ENCODE measurements at places on chromosomes 3 and 15.

- DNase-seq, result no peak
Measured at GRCh38 chr3:118842147-118842863, 192.3 kb downstream of the IGSF11 start.

DNA sequence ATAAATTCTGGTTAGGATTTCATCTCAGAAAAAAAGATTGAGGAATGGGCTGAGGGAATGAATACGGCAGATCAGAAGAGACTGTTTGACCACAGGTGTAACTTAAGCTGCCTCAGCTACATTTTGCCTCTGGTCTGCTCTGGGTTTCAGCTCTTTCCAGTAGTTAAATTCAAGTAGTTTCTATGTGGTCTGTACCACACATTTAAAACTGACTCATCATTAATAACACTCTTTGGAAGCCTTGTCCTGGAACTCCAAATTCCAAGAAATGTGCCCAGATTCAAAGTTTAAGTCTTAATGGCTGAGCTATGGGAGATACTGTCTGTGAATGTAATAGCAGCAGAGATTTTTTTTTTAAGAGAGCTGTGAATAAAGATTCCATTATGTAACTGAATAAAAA, 133.1 kb upstream of the IGSF10 start:
- DNase-seq, result no peak

GRCh38 chr3:124747111-124747981, 17.1 kb downstream of the UMPS start:
- DNase-seq, result no peak

DNA sequence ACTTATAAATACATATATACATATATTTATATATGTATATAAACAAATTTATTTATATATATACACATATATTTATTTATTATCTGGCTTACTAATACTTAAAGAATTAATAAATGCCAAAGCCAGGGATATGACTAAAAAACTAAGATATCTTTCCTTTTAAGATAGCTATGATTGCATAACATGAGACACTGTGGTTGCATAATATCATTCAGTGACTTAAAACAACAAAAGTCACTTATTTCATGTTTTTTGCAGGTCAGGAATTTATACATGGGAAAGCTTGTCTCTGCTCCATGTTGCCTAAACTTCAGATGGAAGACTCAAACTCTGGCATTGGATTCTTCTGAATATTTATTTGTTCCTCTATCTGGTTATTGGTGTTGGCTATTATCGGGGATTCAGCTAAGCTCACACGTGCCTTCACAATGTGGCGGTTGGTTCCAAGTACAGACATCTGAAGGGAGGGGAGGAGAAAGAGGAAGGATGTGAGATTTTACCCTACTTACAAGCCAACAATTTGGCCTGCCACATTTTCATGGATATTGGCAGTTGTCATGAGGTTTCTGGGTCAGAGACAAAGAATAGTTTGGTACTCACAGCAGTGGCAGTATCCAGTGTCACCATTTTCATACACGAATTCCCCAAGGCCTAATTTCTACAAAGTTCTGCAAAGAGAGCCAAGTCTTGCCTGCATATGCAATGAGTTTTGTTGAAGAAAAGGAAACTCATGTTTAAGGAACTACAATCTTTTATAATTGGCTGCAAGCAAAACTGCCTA, 381.6 kb downstream of the EPHA3 start:
- DNase-seq, result no peak

GRCh38 chr3:129235344-129235917, 14.0 kb upstream of the COPG1 start:
- no peak for DNase-seq

DNA sequence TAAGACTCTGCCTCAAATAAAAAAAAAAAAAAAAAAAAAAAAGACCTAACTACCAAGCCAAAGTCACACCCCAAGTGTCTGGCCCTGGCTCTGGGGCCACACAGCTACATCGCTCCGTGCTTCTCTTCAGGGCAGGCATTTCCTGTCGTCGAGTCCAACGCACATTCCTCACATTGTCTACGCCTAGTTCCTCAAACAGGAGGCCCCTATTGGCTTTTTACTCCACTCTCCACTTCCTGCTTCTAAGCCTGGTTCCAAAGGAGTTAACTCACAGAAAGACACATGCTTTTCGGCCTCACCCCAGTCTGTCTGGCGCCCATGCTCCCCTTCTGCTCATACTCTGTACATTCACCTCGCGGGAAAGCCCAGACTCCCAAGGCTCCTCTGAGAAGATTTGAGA, 28.8 kb downstream of the KNG1 start:
- no peak for DNase-seq

DNA sequence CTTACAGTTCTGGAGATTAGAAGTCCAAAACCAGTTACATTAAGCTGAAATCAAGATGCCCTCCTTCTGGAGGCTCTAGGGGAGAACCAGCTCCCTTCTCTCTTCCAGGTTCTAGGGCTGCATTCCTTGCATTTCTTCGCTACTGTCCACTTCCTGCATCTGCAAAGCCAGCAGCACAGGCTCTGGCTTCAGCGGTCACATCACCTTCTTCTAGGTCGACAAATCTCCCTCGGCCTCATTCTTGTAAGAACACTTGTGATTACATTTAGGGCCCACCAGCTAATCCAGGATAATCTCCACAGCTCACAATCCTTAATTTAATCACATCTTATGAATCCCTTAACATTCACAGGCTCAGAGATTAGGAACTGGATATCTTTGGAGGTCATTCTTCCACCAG, 73.8 kb downstream of the MINAR1 start:
- DNase-seq, result no peak

DNA sequence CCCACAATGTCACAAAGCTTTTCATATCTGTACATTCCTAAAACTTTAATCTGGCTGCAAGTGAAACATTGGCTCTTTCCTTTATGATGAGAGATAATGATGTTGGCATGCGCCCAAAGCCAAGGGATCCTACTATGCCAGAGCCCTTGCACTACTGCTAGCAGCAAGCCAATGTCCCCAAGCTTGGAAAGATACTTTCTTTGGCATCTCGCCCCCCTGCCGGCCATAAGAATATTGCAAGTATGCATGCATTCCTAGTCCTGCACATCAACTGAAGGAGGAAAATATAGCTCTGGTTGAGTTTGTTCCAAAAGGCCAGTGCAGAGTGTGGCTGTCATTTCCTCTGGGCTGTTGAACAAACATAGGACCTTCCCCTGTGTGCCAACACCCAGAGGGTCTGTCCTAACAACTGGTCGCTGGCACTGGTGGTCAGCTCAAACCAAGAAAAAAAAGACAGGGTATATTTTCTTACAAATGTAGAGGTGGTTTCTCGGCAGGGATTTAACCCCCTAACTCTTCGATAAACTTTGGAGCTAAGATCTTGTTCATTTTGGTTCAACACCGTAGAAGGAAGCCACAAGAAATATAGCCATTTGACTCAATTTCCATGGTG, 120.9 kb upstream of the ZBED2 start:
- no peak for DNase-seq

DNA sequence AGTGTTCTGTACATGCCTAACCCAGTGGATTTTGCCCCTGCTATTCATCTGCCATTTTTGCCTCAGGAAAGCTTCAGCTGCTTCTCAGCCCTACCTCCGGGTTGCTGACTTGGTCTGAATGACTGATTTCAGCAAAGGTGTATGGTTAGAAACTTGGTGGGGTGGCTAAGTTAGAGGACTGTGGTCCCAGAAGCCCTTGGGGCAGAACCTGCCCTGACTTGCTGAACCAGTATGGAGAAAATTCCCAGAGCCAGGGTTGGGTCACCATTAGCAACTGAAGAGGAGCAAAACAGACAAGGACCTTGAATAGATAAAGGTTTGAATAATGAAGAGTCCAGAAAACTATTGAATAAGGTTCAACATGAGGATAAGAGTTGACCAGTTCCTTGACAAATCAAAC, 6.1 kb upstream of the WWTR1 start:
- no peak for DNase-seq

GRCh38 chr3:177470197-177470941, 273.1 kb upstream of the TBL1XR1 start:
- DNase-seq, result no peak

DNA sequence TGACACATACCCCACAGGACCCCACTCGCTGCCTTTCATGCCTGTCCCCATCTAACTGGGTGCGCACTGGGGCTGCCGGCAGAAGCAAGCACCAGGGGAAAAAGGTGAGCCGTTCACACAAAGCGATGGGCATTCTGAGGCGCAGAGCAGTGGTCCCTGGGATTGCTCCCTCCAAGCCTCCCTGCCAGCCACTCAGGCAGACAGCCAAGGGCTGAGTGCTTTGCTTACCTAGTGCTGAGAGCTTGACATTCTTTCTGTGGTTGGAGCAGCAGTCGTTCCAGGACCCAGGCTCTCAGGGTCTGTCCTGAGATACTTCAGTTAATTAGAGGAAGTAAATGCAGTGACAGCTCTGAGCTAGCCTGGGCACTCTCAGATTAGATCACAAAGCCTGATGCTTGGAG, 5.7 kb downstream of the ESYT3 start:
- no peak for DNase-seq

DNA sequence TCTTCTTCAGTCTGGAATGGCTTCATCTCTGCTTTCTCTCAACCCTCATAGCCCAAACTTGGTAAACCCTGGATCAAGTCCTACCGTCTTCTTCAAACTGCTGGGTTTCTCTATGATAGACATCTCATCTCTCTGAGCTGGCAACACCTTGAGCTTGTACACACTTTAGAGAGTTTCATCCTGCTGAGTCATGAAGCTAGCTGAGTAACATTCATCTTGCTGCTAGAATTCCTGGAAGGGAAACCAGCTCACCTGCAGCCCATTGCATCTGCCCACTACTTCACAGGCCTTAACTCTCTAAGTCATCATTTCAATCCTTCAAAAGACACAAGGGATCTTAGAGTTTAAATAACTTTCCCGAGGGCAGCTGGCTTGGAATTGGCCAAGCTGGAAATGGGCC, 175.5 kb upstream of the RORA start:
- DNase-seq, result no peak

GRCh38 chr3:101513419-101513986, 491 bp upstream of the SENP7 start:
- no peak for DNase-seq

Measured in NCI-H1417 treated with DMSO at 0.1 percent for 48 hours (cell line).